Nucleus accumbens (tissue), 56 donors: ENCODE measurements at places on chromosomes 11 and 22.

DNA sequence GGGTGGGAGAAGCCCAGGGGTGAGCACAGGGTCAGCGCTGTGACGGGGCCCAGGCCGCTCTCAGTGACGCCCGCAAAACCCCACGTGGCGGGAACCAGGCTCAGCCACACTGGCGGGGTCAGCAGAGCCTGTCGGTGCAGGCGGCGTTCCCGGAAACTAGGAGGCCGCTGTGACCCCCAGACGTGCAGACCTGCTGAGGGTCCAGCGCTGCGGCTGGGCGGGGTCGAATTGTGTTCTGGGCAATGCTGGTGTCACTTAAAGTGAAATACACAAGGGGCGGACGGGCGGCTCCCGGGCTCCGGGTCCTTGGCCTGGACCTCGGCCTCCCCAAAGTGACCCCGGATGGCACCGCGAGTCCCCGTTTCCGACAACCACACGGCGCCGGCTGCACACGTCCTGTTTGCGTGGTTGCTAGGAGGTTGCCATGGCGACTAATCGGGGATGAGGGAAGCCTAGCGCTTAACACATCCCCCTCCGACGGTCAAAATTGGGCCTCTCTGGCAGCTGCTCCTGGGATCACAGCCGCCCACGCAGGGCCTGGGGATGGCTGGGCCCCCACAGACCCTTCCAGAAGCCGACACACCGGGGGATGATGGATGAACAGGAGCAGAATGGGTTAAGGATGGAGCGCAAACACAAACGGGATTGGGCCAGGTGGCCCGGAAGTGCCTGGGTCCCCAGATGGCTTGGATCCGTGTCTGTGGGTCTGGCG lies 81.7 kb upstream of the PRR5 start:
- DNase-seq, result no peak

DNA sequence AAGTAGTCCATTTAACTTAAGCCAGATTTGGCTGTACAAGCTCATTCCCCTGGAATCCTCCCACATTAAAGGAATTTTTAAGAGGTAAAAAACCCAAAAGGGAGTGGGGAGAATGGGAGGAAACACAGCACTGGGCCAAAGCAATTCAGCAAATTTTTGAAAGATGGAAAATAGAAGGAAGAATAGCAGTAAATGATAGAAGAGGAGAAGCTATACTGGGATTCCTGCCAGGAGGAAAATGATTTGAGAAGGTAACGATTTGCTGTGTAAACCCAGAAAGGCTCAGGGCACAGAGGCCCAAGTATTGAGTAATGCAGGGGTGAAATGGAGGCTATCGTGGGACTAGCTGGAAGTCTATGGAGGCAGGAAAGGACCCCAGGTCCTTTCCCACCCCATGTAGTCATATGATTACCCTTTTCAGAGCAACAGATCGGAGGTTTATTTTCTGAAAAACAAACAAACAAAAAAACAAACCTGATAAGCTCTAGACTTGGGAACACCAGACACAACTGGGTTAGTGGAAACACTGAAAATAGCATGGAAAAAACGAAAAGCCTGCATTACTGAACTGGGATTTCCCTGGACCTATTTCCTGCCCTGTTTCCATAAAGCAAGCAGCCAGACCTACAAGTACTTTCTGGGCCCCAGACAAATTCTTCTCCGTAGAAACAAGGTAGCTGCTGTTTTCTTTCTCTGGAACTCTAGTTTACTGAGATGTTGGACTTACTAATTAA lies 140.0 kb downstream of the SWAP70 start:
- no peak for DNase-seq

- no peak for DNase-seq
Observed at GRCh38 chr22:38347944-38348750, 30.9 kb upstream of the CSNK1E start.

- no peak for DNase-seq
Observed at GRCh38 chr11:112856133-112856532, 105.1 kb upstream of the NCAM1 start.

- no peak for DNase-seq
Observed at GRCh38 chr22:31538815-31539214, 42.5 kb downstream of the SFI1 start.

DNA sequence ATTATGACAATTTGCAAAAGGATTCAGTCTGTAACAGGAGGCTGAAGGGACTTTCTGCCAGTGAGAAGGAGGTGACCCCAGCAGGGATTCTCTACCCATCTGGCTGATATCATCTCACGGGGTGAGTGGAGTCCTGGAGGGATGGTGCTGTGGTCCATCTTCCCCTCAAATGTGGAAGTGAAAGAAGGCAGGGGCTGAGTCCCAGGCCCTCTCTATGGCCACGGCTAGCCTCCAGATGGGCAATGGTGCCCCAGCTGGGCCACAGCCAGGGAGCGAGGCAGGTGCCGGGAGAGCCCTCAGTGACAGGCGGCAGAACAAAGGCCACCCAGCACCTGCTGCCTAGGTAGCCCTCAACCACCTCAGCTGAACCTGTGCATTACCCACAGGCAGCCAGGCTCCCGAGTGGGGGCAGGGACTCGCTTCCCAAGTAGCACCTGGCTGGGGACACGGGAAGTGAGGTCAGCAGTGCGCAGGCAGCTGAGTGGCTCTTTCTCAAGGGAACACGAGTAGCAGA lies 6.7 kb downstream of the NECTIN1 start:
- DNase-seq, result no peak

GRCh38 chr11:95068549-95068948 lies 1.8 kb downstream of the SRSF8 start:
- peak; percentile 26 for DNase-seq

GRCh38 chr11:68523033-68523432 lies 62.5 kb downstream of the PPP6R3 start:
- DNase-seq, result no peak

- no peak for DNase-seq
Observed at GRCh38 chr11:133597236-133597635, 64.9 kb upstream of the OPCML start.

- no peak for DNase-seq
Observed at GRCh38 chr22:29217827-29218757, 12.4 kb downstream of the EMID1 start.

- peak; percentile 82 for DNase-seq
Observed at GRCh38 chr22:38461414-38462081, 6.3 kb upstream of the KDELR3 start.

- no peak for DNase-seq
Observed at GRCh38 chr11:67248653-67249052, 17.6 kb upstream of the GRK2 start.

GRCh38 chr22:25453557-25453956 lies 110.9 kb upstream of the GRK3 start:
- no peak for DNase-seq

GRCh38 chr22:40118979-40119378 lies 58.7 kb upstream of the TNRC6B start:
- no peak for DNase-seq

GRCh38 chr11:123580557-123581275 lies 73.7 kb downstream of the SCN3B start:
- DNase-seq, result no peak

DNA sequence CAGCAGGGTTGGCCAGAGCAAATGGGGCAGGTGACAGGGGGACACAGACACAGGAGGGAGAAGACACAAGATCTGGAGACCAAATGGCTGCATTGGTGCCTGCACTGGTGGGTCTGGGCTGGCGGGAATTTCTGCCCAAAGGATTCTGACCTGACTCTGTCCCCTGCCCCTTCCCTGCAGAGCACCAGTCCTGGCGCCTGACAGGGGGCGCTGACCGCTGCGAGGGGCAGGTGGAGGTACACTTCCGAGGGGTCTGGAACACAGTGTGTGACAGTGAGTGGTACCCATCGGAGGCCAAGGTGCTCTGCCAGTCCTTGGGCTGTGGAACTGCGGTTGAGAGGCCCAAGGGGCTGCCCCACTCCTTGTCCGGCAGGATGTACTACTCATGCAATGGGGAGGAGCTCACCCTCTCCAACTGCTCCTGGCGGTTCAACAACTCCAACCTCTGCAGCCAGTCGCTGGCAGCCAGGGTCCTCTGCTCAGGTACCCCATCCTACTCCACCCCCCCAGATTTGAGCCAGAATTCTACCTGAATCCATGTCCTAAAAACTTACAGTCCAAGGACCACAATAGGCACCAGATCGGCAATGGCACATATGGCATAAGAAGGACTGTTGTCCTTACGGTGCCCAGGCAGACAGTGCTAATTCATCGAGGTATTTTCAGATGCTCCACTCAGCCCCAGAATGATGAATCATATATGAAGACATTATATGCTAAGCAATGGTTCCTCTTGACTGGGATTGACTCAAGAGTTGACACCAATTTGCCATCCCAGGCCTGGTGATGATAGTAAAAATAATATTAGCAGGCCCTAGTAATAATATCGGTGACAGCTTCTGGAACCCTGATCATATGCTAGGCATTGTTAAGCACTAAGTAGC lies 38.2 kb downstream of the CD6 start:
- no peak for DNase-seq

DNA sequence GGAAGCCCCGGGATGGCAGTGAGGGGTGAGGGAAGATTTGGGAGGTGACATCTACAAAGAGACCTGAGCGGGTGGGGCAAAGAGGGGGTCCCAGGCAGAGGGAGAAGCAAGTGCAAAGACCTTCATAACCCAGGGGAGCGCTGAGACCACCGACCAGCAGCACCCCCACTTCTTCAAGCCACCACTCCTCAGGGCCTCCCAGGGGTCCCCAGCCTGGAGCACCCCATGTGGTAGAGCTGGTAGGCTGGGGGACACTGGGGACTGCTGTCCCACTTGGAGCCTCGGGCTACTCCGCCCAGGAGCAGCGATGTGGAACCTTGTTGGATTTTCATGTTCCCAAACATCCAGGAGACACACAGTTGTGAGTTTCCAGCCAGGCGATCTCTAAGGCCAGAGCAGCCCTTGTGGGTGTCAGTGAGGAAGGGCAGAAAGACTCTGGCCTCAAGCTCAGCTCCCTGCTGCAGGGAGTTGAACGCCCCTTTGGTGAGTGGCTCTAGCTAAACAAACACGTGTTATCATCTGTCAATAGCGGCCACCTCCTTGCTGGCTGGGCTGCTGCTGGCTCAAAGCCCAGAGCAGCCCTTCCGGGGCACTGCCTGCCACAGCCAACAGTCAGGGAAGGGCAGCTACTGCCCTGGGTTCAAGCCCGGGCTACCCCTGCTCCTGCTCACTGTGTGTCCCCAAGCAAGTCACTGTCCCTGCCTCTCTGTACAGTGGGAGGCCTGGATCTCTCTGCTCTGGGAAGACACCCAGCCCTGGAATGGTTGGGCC lies 25.7 kb upstream of the CHKA start:
- DNase-seq, result no peak

GRCh38 chr22:19550382-19550781 lies 26.2 kb upstream of the CLDN5 start:
- DNase-seq, result no peak

GRCh38 chr11:132357811-132358572 lies 987.6 kb downstream of the NTM start:
- no peak for DNase-seq

- DNase-seq, result no peak
Observed at GRCh38 chr22:50018608-50019285, 6.2 kb upstream of the IL17REL start.

- DNase-seq, result peak; percentile 47
Observed at GRCh38 chr11:3165152-3165705, at the start of gene OSBPL5. Gene OSBPL5 (minus strand): TSS chr11:3165310. CDS start chr11:3129148, 36,162 bp downstream.

DNA sequence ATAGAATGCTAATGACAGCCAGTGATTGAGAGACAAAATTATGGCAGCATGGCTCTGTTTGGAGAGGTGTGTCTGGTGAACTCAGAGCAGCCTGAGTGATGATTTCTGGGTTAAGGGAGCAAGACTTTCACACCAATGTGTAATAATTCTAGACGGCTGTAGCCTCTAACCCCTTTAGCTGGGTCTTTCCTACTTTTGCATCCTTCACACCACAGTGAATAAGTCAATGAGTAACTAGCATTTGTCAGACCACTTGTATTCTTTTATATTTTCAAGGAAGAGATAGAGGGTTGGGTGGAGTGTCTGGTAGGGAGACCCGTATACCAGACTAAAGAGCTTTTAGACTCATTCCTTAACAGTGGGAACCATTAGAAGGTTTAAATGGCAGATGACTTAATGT lies 50.4 kb downstream of the ATXN10 start:
- DNase-seq, result no peak

- DNase-seq, result no peak
Observed at GRCh38 chr22:47623763-47624148, 861.3 kb downstream of the TBC1D22A start.

DNA sequence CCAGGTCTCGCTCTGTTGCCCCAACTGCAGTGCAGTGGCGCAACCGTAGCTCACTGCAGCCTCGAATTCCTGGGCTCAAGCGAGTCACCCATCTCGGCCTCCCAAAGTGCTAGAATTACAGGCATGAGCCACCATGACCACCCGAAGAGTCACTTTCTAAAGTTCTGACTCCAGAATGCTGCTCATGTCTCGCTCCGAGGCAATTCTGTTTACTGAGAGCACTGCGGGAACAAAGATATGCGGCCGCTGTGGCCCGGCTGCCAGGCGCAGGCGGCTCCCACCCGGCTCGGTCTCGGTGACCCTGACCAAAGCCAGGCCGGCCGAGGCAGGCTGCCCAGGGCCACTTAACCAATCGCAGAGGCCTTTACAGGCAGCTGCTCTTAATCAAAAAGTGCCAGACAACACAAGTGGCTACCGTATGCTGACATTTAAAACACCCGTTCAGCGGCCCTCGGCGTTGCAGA lies 78.7 kb downstream of the PHF21B start:
- DNase-seq, result peak; percentile 10

DNA sequence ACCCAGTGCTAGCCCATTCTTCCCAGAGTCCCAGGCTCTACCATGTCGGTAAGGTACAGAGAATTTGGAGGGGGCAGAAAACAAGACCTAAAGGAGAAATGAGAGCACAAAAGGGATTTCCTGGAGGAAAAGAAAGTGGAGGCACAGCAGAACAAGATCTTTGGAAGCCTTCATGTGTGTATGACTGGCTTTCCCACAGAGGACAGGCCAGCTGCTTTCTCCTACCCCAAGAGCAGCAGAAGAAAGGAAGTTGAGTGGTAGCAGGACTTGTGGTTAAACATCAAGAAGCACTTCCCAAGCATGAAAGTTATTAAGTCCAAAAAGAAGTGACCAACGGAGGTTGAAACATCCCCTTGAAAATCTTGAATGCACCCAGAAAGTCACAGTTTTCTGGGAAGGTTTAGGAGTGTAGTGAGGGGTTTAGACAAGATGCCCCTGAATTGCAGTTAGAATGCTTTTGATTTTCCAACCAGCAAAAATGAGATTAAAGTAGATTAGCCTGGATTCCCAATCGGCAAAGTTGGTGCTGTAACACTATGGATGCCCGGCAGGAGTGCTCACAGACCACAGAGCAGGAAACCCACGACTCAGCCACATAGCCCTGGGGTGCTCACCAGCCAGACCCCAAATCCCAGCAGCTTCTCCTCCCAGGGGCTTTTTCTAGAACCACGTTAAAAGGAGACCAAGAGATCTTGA lies 608 bp downstream of the TMPRSS13 start:
- DNase-seq, result no peak

GRCh38 chr22:27719535-27720227 lies 81.9 kb downstream of the MN1 start:
- peak; percentile 27 for DNase-seq

DNA sequence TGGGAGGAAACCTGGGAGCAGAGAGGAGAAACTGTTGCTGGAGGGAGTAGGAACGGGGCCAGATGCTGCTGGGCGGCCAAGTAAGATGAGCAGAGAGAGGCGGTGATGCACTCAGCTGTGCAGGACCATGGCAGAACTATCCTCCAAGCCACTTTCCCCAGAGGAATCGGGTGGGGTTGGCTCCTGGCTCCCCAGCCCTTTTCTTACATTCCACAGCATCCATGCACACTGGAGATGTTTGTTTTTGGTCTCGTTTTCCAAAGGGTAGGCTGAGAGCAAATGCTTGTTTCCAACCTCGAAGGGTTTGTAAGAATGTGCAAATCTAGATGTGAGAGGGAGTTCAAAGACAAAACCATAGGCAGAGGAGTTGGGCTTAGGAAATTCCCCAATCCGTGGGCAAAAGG lies 73.2 kb downstream of the DBX1 start:
- DNase-seq, result no peak
